ENCODE measurements at places on chromosomes 4 and X. TPM values are rescaled to one million over a fixed set of nuclear protein-coding genes. Genes with fewer than 3 reads are reported as not detected.
A peak's percentile ranks its signal among the peaks of the same experiment; 100 is the strongest.

- H3K27ac ChIP-seq: no peak overlapping the region
- H3K27me3 ChIP-seq: no peaks in the 10 kb centered on the region
- H3K36me3 ChIP-seq: no peaks in the 10 kb centered on the region
- no peak overlapping the region for H3K4me3 ChIP-seq
- H3K4me1 ChIP-seq: no peaks in the 10 kb centered on the region
These were observed 103.6 kb downstream of the PRKX start for GRCh38 chrX:3609810-3610209.

DNA sequence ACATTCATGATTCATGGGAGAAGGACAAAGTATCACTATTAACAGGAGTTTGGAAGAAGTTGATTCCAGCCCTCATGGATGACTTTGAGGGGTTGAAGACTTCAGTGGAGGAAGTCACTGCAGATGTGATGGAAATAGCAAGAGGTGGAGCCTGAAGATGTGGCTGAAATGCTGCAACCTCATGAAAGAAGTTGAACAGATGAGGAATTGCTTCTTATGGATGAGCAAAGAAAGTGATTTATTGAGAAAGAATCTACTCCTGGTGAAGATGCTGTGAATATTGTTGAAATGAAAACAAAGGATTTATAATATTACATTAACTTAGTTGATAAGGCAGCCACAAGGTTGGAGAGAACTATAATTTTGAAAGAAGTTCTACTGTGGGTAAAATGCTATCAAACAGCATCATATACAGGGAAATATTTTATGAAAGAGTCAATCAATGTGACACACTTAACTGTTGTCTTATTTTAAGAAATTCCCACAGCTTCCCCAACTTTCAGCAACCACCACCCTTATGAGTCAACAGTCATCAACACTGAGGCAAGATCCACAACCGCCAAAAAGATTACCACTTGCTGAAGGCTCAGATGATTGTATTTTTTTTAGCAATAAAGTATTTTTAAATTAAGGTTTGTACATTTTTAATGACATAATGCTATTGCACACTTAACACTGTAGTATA lies 302.6 kb downstream of the CBLL2 start:
- H3K27ac ChIP-seq: no peak overlapping the region
- H3K4me3 ChIP-seq: no peak overlapping the region
- H3K36me3 ChIP-seq: no peaks in the 10 kb centered on the region
- DNase-seq: no peak
- no peaks in the 10 kb centered on the region for H3K4me1 ChIP-seq
- no peaks in the 10 kb centered on the region for H3K27me3 ChIP-seq

- H3K36me3 ChIP-seq: no peaks in the 10 kb centered on the region
- H3K4me3 ChIP-seq: no peak overlapping the region
- H3K27ac ChIP-seq: no peak overlapping the region
These were observed 37.1 kb downstream of the EFHC2 start for GRCh38 chrX:44306356-44306755.

- no peaks in the 10 kb centered on the region for H3K4me1 ChIP-seq
- H3K4me3 ChIP-seq: no peak overlapping the region
These were observed 29.8 kb upstream of the PTCHD1 start for GRCh38 chrX:23304881-23305280.

DNA sequence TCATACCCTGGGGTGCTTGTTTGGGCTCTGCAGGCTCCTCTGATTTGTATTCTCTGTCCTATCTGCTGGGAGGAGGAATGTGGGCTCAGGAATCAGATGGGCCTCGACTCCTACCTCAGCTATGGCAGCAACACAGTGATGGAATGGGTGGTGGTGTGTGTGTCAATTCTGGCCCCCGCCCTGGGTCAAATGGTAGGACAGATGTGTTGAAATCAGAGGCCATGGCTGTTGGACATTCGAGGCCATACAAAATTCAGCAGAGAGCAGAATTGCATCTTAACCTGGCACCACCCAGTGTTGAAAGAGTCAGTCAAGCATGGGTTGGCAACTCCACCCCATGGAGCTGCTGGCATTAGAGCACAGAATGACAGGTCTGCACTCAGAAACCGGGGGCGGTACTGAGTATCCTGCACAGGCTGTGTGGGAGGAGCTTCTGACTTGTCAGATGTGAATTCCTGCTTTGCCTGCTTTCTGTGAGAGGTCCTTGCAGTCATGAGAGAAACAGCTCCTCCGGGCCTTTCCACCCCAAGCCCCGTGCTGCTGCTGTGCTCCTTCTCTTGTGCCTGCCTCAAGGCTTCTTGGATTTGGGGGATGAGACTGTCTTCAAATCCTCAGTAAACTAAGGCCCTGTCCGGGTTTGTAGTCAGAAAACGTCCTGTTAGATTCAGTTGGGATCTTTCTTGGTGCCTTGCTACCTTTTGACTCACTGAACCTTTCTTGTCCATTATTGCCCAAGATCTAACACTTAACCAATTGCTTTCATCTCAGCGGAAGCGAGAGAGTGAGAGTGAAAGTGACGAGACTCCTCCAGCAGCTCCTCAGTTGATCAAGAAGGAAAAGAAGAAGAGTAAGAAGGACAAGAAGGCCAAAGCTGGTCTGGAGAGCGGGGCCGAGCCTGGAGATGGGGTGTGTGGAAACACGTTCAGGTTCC lies 13.0 kb downstream of the DKC1 start:
- H3K27ac ChIP-seq: no peak overlapping the region
- DNase-seq: no peak
- no peaks in the 10 kb centered on the region for H3K4me1 ChIP-seq
- no peak overlapping the region for H3K4me3 ChIP-seq
- H3K36me3 ChIP-seq: no peaks in the 10 kb centered on the region
- H3K27me3 ChIP-seq: no peaks in the 10 kb centered on the region

- no peaks in the 10 kb centered on the region for H3K27me3 ChIP-seq
- H3K36me3 ChIP-seq: no peaks in the 10 kb centered on the region
- peak overlapping the region; percentile 20 for H3K27ac ChIP-seq
- H3K4me3 ChIP-seq: no peak overlapping the region
- no peaks in the 10 kb centered on the region for H3K4me1 ChIP-seq
- no peak for DNase-seq
These were observed 46.6 kb upstream of the TMEM184C start for GRCh38 chr4:147570616-147571015.

- H3K27ac ChIP-seq: no peak overlapping the region
- no peaks in the 10 kb centered on the region for H3K27me3 ChIP-seq
- no peaks in the 10 kb centered on the region for H3K4me1 ChIP-seq
- no peaks in the 10 kb centered on the region for H3K36me3 ChIP-seq
- H3K4me3 ChIP-seq: no peak overlapping the region
These were observed 21.2 kb upstream of the SMPX start for GRCh38 chrX:21779095-21779494.

DNA sequence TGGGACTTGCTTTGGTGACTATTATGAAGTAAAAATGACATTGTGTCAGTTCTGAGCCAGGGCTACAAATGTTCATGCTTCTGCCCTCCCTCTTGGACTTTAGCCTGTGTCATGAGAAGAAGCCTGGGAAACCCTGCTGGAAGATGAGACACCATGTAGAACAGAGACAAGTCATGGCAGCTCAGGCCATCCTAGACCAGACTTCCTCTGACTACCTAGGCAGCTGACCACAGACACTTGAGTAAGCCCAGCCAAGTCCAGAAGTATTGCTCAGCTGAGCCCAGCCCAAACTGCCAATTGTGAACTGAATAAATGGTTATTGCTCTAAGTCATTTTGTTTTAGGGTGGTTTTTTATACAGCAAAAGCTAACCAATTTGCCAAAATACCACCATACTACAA lies 467.6 kb upstream of the CNKSR2 start:
- H3K36me3 ChIP-seq: no peaks in the 10 kb centered on the region
- no peaks in the 10 kb centered on the region for H3K4me1 ChIP-seq
- no peaks in the 10 kb centered on the region for H3K27me3 ChIP-seq

DNA sequence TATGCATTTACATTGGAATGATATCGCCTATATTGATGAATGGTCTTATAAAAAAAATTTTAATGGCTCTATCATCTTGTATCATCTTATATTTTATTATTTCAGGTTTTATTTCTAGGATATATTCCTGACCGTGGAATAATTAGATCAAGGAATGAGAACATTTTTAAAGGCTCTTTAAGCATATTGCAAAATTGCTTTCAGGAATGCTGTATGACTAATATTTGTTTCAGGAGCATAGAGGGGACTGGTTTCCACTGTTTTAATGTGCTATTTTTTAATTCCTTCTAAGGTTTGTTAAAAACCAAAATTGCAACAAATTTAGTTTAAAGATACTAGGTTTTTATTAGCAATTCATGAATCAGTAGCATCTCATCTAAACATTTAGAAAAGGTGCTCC lies 120.2 kb downstream of the BMPR1B start:
- no peak for DNase-seq
- no peaks in the 10 kb centered on the region for H3K27me3 ChIP-seq
- no peaks in the 10 kb centered on the region for H3K36me3 ChIP-seq
- no peak overlapping the region for H3K4me3 ChIP-seq
- no peaks in the 10 kb centered on the region for H3K4me1 ChIP-seq
- no peak overlapping the region for H3K27ac ChIP-seq

The SPRY1 gene
- 90.2 TPM for total RNA-seq

The RP2 gene
- 7.6 TPM for total RNA-seq

The NUDT11 gene
- total RNA-seq: 114 TPM
